KG1 (cell line): ENCODE measurements at places on chromosomes 3 and 15.
A peak's percentile ranks its signal among the peaks of the same experiment; 100 is the strongest.

DNA sequence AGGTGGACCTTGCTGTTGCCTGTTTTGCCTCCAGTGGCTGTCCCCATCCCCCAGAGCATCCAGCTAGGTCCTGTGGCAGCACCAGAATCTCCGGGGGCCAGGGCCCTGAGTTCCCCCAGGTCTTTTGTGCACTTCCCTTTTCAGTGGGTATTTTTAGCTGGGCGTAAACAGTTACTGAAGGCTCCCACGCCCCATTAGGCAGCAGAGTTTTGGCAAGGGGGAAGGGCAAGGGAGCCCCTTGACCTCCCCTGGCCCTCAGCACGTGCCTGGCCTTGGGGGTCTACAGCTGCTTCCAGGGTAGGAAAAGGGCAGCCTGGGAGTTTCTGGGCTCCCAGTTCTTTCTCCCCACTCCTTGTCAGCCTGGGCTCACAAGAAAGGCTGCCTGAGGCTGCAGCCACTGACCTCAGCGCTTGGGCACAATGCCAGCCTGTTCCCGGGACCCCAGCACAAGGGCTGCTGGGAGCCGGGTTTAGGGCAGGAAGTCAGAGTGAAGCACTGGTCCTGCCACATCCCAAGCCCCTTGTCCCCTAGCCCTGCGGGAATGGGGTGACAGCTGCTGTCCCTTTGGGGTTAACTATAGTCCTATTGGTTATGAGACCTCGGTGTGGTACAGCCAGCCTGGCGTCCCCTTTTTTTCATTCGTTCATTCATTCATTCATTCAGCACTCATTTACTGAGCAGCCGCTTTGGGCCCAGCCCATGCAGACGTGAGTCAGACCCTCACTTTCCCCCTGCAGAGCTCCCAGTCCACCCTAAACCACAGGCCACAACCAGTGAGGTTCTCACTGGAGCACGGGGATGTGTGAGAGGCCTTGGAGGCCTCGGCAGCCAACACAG is 8.4 kb downstream of the CSK start:
- DNase-seq = peak; percentile 79

GRCh38 chr3:49903451-49904424 is at the start of gene MST1R:
MST1R (minus strand) TSS chr3:49903873; CDS start chr3:49903609, 264 bp downstream.
- DNase-seq = no peak

DNA sequence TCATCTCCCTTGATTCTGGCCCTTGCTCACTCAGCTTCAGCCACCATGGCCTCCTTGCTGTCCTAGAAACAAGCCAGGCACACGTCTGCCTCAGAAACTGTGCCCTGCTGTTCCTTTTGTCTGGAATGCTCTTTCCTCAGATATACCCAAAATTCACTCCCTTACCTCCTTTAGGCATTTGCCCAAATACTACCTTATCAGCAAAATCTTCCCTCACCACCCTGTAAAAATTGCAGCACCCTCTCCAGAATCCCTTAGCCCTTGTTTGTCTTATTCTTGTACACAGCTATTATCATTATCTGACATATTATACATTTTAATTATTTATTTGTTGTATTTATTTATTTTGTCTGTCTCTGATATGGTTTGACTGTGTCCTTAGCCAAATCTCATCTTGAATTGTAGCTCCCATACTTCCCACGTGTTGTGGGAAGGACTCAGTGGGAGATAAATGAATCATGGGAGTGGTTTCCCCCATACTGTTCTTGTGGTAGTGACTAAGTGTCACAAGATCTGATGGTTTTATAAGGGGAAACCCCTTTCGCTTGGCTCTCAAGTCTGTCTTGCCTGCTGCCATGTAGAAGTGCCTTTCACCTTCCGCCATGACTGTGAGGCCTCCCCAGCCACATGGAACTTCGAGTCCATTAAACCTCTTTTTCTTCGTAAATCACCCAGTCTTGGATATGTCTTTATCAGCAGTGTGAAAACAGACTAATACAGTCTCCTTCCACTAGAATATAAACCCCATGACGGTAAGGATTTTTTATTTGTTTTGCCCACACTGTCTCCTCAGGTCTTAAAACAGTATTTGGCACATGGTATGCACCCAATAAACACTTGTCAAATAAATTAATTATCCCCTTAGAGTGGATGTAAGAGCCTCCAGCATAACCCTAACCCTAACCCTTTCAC is 60.0 kb upstream of the STT3B start:
- no peak for DNase-seq

DNA sequence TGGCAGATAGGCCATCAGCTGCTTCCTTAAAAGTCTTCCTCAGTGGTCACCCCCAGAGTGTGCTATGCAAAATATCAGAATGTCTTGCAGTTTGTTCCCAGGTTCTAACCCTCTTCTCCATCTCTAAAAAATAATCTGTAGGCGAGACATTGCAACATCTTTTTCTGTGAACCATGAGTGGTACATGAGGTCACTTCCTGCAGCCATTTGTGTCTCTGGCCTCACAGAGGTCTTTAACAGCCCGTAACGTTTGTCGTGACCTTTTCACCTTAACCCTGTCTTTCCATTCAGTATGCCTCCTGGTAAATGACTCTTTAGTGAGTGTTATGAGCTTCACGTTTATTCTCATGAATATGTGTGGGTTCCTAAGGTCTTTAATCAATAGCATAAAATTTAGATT is 145.4 kb downstream of the KLHL25 start:
- no peak for DNase-seq

- DNase-seq = no peak
Measured at GRCh38 chr15:64903326-64903950, 8.3 kb upstream of the ANKDD1A start.

DNA sequence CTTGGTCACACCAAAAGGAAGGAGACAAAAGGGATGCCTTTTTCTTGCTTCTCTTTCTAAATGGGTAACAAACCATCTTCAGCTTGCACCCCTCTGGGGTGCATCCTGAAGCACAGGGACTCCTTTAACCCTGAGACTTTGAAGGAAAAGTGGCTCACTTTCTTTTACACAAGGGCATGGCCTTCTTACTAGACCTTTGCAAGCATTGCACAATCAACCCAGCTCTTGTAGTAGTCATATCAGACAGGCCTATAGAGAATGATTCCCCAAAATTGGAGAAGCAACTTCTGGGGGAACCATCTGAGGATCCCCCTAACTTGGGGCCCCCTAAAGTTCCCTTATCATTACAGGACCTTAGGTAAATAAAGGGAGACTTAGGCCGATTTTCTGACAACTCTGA is 56.1 kb upstream of the GK5 start:
- DNase-seq = no peak

GRCh38 chr15:95663156-95664100 is 667.1 kb upstream of the NR2F2 start:
- DNase-seq = no peak

DNA sequence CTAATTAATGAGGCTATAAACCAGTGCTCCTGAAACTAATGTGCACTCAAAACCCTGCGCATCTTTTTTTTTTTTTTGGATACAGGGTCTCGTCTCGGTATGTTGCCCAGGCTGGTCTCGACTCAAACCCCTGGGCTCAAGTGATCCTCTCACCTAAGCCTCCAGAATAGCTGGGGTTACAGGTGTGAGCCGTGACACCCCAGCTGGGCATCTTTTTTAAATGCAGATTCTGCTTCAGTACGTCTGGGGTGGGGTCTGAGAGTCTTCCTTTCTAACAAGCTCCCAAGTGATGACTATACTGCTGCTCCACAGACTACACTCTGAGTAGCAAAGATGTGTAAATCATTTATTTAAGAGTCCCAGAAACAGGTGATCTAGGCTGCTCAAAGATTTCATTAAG is 73.0 kb downstream of the BFSP2 start:
- DNase-seq = no peak

DNA sequence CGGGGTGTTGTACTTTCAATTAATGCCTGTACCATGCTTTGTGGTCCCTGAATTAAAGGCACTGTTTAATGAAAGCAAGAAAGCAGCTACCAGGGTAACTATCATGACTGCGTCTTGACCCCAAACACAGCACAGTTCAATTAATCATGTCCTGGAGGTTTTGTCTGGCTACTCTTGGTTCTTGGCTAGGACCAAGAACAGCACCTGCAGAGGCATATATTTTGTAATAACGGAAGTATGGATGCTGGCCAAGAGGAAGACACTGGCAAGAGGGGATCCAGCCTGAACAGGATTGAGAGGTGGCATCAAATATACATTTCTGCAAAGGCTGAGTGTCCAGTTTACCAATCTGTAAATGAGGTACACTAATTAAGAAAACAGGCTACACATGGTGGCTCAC is 119.9 kb downstream of the FOXP1 start:
- DNase-seq = no peak

DNA sequence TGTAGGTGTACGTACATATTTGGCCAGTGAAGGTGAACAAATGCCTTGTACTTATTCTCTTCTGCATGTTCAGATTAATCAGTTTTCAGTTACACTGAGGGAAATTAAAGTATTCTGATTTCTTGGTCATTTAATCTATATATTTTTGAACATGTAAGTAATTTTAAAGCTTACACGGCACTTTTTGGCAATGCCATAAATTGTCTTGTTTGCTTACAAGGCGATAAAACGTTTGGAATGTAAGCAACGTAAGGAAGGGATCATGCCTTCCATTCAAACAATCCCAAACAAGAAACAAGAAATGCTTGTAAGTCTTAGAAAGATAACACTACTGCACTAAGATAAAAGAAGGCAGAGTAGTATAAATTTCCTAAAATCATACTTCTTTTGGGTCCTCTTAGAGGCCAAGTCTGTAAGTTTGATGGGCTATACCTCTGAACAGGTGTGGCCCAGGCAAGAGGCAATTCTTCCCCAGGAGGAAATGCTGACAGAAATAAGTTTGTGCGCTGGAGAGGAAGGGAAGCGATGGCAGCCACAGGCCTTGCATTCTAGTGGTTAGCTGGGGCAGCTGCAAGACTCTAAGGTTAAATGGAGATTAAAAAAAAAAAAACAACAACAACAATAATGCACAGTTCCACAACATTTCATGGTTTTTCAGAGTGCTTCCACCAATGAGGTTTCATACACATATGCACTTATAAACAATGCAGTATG is 73.8 kb downstream of the GOLIM4 start:
- DNase-seq = no peak

- no peak for DNase-seq
Measured at GRCh38 chr15:39273717-39274411, 307.0 kb upstream of the THBS1 start.

- DNase-seq = no peak
Measured at GRCh38 chr3:137205394-137206045, 247.7 kb downstream of the IL20RB start.

- DNase-seq = peak; percentile 19
Measured at GRCh38 chr3:173066044-173067004, 74.7 kb downstream of the SPATA16 start.

DNA sequence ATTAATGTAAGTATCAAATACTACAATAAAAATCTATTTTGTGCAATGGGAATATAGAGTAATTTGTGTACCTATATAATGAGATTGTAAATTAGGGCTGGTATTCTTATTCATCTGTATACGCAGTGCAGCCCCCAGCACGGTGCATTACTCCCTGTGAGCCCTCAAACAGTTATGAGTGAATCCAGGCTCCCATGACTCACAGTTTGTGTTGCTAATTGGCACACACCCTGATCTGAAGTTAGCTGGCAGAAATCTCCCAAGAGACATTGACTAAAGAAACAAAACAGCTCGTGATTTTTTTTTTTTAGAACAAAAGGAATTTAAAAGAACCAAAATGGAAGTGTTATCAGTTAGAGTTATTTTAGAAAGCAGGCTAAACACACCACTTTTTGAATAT is 15.7 kb downstream of the GK5 start:
- DNase-seq = no peak

GRCh38 chr3:10981961-10982360 is 10.6 kb upstream of the SLC6A1 start:
- DNase-seq = no peak

DNA sequence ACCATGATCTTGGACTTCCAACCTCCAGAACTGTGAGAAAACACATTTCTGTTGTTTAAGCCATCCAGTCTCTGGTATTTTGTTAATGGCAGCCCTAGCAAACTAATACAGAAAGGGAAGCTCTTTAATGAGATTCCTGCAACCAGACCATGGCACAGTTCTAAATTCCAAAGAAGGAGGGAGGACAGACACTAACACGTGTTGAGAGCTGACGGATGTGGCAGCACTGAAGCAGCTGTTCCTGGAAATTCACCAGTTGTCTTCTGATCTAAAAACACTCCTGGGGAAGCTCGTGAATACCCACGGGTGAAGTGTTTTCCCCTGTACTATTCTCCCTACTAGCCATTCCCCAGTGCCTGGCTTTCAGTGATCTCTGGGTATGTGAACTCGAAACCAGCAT is 56.7 kb downstream of the RPL22L1 start:
- no peak for DNase-seq

DNA sequence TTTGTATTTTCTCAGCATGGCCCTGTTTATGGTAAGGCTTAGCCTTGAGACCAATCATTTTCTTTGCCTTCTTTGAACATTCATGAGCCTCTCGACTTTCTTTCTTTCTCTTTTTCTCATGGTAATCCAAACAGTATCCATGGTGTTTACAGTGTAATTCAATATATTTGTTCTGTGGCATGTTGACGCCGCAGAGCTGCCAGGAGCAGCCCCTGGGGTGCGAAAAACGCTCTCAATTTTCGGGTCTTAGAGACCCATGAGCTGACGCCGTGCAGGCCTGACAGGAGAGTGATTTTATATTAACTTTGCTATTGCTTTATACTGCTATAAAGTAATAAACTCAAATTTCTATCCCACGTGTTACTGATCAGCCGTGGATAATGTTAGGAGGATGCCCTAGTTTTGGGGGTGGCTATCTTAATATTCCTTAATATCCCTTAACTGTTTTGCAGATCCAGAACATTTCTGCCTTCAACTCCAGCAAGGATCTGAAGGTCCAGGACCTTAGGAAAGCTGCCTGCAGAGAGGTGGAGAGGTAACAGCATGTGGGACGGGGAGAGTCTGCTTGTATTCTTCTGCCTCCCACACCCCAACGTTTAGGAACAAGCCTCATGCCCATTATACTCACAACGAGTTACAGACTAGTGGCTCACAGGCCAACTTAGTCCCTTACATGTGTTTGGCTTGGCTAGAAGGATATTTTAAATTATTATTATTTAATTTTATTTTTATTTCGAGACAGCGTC is 29.3 kb upstream of the MYO1E start:
- DNase-seq = no peak

DNA sequence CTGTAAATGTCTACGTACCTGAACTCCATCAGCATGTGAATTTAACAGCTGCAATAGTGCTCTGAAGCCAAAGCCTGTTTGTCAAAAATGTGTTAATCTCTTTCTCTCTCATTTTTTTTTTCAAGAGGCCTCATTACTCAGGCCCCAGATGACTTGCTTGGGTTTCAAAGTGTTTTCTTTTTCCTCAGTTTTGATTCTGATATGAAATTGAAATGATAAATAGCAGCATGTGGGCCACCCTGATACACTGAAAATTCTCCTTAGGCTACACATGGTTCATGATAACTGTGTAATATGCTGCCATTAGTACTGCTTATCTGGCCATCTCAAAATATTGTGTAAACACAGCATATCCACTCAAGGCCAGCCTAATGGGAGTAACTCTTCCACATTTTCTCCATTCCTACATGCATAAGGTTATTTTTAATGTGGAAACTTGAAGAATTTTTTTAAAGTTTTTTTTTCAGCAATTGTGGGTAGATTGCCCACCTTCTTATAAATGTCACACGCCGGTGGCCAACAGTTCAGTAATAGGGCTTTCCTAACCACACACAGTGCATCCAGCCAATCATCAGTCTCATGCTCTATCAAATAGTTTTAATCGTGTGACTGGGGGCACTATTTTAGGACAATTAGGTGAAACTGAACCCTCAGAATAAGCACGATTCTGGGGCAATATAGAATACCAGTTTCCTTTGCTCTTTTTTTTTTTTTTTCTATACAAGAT is 13.1 kb upstream of the DENND4A start:
- DNase-seq = no peak

GRCh38 chr3:193991666-193992424 is 144.1 kb upstream of the HES1 start:
- no peak for DNase-seq

- no peak for DNase-seq
Measured at GRCh38 chr3:47163169-47164006, 525 bp downstream of the SETD2 start.
